Activated CD8-positive, alpha-beta memory T cell treated with anti-CD3 and anti-CD28 coated beads for 48 hours (primary cell): ENCODE measurements at places on chromosomes 7 and 10.

- no peak for DNase-seq
Observed at GRCh38 chr7:12540850-12541249, 29.7 kb upstream of the SCIN start.

- no peak for DNase-seq
Observed at GRCh38 chr10:18759575-18759974, 100.3 kb downstream of the ARL5B start.

DNA sequence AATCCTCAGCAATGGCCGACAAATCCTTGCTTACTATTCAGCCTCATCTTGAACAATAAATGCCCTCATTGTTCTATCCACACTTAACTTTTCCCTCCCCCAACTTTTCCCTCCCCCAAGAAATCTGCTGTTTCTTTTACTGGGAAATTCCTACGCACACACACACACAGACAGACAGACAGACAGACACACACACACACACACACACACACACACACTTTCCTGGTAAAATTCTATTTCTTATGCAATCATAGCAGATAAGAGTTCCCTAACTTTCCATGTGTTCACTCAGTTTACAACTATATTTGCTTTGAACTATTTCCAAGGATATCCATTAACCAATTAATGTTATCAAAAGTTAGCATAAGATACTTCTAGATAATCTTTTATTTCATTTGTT is 52.9 kb downstream of the RELN start:
- no peak for DNase-seq

- DNase-seq = no peak
Observed at GRCh38 chr10:93154531-93154930, 80.8 kb downstream of the CYP26A1 start.

- no peak for DNase-seq
Observed at GRCh38 chr10:88291289-88292184, 291.6 kb downstream of the RNLS start.

GRCh38 chr10:85614981-85615380 is 751.6 kb downstream of the GRID1 start:
- DNase-seq = no peak

- no peak for DNase-seq
Observed at GRCh38 chr10:125513429-125514182, 169.4 kb downstream of the TEX36 start.
